ENCODE measurements at places on chromosomes 2 and 18. TPM values are rescaled to one million over a fixed set of nuclear protein-coding genes. Genes with fewer than 3 reads are reported as not detected.

The HMSD gene
- 0.26 TPM for total RNA-seq

DNA sequence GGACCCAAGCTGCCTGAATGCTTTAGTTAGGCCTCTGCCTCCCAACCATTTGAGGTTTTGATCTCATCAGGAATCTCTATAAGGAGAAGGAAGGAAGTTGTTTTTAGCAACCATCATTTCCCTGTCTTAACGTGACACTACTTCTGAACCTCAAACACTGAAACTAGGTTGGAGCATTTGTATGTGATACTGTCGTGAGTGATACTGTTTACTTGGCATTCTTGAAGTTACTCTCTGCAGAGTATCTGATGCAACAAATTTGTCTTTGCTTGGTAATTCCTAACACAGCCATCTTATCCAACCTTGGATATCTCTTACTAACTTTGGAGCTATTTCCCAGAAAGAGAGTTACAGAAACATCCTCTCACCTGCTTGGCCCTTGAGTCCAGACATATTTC, 22.1 kb downstream of the TTLL4 start:
- DNase-seq, result peak; percentile 21

DNA sequence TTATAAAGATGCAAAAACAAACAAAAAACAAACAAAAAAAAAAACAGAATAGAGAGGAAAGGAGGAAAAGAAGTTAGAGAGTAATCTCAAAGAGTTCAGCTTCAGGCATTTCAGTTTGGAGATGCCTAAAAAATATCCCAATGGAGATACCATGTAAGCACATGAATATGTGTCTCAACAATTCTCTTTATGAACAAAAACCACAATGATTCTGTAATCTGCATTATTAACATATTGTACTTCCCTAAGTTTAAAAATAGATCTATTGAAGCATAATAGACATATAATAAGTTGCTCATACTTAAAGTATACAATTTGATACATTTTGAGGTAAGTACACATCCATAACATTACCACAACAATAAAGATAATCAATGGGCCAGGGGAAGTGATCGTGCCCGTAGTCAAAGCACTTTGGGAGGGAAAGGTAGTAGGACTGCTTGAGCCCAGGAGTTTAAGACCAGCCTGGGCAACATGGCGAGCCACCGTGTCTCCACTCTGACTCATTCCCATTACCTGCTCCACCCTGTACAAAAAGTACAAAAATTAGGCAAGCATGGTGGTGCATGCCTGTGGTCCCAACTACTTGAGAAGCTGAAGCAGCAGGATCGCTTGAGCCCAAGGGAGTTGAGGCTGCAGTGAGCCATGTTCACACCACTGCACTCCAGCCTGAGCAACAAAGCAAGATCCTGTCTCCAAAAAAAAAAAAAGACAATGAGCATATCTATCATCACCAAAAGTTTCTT, 158.9 kb downstream of the ATAD2B start:
- peak; percentile 70 for DNase-seq

The C2orf80 gene
- not detected for total RNA-seq

- no peak for DNase-seq
These were observed 543.5 kb upstream of the SPHKAP start for GRCh38 chr2:228725031-228725430.

DNA sequence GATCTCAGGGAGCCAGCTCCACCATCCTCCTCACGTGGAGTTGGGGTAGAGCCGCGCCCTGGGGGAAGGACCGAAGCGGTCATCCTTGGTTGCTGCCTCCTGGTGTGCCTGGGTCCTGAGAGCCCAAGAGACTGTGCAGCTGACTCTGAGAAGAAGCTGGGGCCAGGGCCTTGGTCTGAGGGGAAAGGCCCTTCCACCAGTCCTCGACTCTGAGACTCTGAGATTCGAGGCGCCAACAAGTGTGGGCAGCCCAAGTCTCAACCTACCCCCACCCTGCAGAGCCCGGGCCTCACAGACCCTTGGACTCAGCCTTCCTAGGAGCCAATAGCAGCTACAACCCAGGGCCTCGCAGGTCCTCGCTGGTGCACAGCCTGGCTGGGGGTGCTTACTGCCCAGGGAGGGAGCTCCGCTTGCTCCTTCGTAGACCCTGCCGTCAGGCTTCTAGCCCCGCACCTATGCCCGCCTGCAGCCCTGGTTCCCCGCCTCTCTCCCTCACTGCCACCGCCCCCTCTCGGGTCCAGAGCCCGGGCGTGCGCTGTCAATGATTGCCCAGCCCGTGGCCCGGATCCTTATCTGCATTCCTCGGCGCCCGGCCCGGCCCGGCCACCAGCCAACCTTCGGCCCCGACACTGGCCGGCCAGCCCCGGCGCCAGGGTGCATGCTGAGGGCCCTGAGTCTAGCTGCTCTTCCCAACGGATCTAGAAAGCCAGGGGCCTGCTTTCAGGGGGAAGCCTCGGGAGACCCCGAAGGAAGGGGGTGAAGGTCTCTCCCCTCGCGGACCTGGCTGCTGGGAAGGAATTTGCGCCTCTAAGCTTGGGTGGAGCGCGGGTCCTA, 2.0 kb downstream of the IHH start:
- no peak for DNase-seq

- no peak for DNase-seq
These were observed 20.6 kb downstream of the TMX3 start for GRCh38 chr18:68694316-68694715.

The DLGAP1 gene
- total RNA-seq, result 0.26 TPM

The SLC35F5 gene
- total RNA-seq, result 130 TPM

- peak; percentile 82 for DNase-seq
These were observed 7.3 kb downstream of the SFXN5 start for GRCh38 chr2:73063909-73064875.

The PXDN gene
- total RNA-seq, result 29.2 TPM

The FAM124B gene
- not detected for total RNA-seq

DNA sequence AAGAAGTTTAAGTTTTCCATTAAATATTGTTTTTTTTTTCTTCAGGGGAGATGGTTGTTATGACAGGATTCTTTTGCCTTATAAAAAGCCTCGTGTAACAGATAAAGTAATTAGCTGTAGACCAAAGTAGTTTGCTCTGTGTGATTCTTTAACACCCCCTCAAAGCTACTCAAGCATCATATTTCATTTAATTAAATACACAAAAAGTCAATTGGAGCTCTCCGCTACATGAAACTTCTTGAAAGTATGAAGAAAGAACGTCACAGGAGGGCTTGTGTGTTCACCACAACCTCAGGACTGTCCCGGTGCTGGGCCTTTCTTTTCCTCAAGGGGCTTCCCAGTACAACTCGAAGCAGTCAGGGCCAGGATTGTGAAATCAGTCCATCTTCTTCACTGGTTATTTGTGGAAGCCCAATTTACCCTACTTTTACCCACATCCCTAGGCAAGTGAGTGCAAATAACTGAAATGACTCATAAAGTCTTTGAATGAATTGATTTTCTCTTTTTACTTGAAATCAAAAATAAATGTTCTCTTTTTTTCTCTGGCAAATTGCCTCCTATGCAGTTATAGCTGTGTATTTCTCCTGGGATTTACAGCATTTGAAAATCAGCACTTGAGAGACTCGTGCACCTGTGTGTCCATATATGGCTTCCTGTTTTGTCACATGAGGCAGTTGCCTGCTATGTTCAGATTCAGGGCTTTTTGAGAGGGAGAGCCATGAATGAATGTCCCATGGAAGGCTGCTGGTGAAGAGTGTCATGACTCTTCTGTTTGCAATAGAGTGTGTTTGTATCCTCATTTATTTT, 48.6 kb downstream of the LINC00305 start:
- DNase-seq, result no peak

DNA sequence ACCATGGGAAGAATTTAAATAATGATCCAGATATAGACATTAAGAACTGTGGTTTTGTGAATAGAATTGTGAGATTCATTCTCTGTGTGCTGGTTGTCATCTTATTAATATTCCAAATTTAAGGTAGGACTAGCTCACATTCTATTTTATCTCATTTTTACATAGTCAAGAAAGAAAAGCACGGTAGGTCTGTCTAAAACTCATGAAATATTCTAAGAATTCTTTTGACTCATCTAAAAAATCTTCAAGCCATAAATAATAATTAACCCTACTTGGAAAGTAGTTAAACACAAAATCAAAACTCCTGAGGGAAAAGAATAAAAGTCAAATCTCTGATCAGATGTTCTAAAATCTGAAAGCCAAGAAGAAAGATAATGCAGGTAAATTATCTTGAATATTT, 388.8 kb upstream of the CHAC2 start:
- no peak for DNase-seq

DNA sequence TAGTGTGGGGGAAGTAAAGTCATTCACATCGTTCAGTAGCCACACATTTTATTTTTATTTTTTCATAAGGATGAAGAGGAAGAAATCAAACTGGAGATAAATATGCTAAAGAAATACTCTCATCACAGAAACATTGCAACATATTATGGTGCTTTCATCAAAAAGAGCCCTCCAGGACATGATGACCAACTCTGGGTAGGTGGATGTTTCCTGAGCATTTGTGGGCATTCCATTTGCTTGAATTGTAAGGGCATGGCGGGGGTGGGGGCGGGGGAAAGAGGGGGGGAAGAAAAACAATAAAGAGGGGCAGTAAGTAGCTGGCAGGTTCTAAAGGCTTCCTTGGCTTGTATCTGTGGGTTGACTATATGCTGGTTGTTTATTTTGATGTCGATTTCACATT, 126.4 kb downstream of the MAP4K4 start:
- DNase-seq, result peak; percentile 85

The GRP gene
- total RNA-seq, result not detected

GRCh38 chr18:51666763-51667191, 469.3 kb upstream of the MEX3C start:
- DNase-seq, result peak; percentile 15

The SYT4 gene
- not detected for total RNA-seq

Measured in bronchial epithelial cell (primary cell).